NCI-H1436 (cell line): ENCODE measurements at places on chromosomes 5 and 9.
A peak's percentile ranks its signal among the peaks of the same experiment; 100 is the strongest.

DNA sequence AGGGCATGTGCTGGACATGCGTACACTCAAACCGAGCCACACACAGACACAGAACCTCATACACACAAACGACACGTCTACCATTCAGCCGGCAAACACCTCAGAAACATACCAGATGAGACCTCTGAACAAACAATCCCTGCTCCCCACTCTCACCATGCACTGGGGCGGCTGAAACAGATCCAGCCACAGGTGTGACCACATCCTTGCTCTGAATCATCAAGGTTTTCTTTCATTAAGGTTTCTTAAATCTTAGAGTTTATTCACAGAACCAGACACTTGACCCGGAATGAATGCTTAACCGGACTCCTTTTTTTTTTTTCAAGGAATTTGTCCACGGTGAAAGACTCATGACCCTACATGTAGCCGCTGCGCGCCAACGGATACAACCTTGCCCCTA lies 26.2 kb downstream of the TERT start:
- DNase-seq = no peak

GRCh38 chr5:133361922-133362321 lies 250.4 kb downstream of the FSTL4 start:
- DNase-seq = no peak

DNA sequence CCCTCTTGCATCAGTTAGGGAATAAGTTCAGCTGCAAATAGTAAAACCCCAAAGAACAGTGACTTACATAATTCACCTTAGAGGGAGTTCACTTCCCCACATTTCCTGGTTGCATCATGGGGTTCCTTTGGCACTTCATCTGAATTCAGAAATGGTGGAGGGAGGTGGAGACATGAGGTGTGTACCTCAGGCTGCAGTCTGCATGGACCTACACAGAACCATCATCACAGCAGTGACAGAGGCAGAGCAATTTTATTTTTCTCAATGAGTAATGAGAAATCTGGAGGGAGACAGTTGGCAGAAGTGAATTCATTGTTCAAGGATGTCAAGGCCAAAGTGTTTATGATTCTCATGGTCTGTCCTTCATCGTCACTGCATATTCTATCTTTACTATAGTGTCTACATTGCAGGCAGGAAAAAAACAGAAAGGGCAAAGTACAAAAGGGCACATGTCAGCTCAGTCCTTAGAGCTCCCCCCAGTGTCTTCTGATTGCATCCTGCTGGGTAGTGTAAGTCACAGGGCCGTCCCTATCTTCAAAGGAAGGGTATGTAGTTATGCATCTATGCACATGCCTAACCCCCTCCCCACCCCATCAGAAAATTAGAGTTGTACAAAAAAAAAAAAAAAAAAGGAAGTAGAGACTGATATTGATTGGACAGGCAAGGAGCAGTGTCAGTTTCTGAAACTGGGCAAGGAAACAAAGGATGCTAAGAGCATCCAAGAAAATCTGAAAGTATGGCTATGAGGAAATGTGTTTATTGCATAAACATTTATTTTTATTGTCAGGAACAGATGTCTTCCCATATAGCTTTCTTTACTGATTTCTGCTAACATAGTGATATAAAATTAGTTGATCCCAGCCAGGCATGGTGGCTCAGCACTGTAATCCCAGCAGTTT lies 132.7 kb upstream of the APC start:
- DNase-seq = peak; percentile 5

GRCh38 chr9:91433180-91433579 lies 9.5 kb upstream of the NFIL3 start:
- DNase-seq = peak; percentile 18

DNA sequence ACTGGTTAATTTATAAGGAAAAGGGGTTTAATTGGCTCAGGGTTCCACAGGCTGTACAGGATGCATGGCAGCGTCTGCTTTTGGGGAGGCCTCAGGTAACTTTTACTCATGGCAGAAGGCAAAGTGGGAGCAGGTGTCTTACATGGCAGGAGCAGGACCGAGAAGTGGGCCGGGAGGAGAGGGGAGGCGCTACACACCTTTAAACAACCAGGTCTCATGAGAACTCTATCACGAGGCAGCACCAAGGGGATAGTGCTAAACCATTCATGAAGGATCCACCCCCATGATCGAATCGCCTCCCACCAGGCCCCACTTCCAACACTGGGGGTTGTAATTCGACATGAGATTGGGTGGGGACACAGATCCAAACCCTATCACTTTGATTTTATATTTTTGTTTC lies 21.7 kb downstream of the TMEM171 start:
- no peak for DNase-seq

GRCh38 chr9:84001621-84002020 lies 21.0 kb downstream of the RMI1 start:
- DNase-seq = no peak

DNA sequence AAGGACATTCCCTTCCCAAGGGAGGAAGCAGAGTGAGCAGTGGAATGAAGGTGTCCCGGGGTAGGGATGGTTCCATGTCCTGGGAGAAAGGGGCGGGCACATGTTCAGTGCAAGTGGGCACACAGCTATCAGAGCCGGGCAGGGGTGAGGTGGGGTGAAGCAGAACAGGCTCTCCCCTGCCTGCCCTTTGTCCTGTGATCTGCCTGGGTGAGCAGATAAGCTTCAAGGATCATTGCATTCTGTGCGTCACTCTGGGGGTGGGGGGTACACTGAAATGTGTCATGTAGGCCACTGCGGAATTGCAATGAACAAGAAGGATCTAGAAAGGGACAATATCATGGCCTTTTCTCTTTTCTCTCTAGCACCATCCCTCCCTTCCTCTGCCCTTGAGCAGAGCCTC lies 61.7 kb upstream of the SHB start:
- no peak for DNase-seq

GRCh38 chr9:133004091-133004998 lies 25.9 kb downstream of the GFI1B start:
- DNase-seq = no peak

- no peak for DNase-seq
Observed at GRCh38 chr5:174155706-174156105, 110.2 kb downstream of the NSG2 start.

DNA sequence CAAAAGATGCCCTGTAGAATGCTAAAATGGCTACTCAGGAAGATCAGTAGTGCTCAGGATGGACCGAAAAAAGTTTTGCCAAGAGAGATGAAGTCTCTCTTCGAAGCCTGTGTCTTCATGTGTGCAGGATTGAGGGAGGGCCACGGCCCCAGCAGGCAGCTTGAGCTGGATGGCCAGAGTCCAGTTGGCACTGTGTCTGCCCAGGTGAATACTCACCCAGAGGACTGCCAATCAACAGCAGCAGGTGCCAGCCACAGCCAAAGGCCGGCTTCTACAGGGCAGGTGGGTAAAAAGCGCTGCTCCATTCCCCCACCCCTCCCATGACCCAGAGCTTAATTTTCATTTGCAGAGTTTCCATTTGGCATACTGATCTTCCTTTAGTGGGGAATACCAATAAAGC lies 287.9 kb upstream of the ZNF608 start:
- DNase-seq = no peak

GRCh38 chr5:137156180-137156579 lies 342.9 kb downstream of the SPOCK1 start:
- DNase-seq = no peak

DNA sequence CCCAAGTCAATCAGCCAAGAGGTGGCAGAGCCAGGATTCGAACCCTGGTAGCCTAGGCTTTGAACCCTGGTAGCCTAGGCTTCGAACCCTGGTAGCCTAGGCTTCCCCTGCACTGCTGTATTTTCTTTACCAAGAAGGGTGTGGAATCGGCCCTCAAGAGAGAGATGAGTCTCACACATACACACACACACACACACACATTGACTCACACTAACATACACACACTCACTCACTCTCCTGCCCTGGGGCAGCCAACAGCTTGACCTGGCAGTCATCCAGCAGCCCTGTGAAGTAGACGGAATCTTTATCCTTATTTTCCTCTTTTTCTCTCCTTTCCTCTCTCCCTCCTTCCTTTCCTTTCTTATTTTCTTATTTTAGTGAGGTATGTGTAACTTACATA lies 55.4 kb upstream of the RPL26L1 start:
- DNase-seq = no peak

GRCh38 chr9:115625251-115625650 lies 507.3 kb upstream of the TNC start:
- DNase-seq = no peak

DNA sequence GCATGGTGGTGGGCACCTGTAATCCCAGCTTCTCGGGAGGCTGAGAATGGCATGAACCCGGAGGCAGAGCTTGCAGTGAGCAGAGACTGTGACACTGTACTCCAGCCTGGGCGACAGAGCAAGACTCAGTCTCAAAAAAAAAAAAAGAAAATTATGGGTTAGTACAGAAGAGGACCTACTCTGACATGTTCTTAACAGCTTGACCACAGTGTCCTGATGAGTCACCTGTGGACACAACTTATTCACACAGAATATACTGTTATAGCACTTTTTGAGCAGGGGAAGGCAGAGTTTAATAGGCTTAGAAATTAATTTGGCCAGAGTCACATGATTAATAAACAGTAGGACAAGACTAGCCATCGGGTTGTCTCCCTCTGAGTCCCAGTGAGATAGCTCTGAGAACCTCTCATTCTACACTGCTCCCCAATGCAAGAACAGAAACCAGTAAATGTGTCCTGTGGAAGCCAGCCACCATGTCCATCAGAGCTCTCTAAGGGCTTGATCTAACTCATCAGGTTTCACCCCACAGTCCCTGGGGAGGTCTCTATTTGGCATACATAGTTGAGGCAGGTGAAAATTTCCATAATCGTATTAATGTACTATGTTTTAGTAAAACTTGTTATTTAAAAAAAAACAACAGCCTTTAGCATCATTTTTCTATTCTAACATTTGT lies 1077.9 kb upstream of the C9orf72 start:
- no peak for DNase-seq

DNA sequence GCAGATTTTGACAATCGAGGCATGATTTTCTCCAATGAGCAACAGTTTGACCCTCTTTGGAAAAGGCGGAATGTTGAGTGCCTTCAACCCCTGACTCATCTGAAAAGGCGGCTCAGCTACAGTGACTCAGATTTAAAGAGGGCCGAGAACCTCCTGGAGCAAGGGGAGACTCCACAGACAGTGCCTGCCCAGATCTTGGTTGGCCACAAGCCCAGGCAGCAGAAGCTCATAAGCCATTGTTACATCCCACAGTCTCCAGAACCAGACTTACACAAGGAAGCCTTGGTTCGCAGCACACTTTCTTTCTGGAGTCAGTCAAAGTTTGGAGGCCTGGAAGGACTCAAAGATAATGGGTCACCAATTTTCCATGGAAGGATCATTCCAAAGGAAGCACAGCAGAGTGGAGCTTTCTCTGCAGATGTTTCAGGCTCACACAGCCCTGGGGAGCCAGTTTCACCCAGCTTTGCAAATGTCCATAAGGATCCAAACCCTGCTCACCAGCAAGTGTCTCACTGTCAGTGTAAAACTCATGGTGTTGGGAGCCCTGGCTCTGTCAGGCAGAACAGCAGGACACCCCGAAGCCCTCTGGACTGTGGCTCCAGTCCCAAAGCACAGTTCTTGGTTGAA lies 13.6 kb downstream of the PTPDC1 start:
- no peak for DNase-seq

DNA sequence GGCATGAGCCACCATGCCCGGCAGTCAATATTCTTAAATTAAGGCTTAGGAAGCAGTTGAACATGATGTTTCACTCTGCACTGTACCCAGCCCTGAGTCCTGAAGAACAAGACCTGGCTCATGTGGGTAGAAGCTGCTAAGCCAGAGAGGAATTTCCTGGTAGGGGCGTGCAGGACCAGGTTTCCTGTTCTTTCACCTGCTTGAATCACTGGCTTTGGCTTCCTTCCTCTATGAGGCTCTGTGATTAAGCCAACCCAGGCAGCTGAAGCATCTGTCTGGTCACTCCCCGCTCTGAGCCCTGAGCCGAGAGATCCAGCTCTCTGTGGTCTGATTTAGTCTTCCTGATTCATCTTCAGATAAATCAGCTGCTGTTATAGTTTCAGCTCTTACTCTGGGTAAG lies 29.1 kb downstream of the CFAP77 start:
- DNase-seq = no peak

DNA sequence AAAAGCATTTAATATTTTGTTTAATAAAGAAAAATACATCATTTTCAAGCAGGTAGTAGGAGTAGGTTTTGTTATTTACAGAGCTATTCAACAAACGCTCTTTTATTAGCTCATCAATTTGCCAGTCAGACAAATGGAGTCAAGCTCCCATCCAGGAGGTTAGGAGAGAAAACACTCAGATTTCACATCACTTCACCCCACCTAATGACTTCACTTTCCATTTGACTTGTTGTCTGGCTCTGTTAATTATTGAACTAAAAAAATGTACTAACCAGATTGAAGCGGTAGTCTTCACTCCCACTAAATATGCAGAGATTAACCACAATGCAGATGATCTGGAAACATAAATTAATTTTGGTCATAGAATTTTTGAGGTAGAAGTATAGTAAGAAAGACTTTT lies 193.6 kb upstream of the VCAN start:
- no peak for DNase-seq

GRCh38 chr9:17623965-17624364 lies 45.1 kb downstream of the SH3GL2 start:
- DNase-seq = no peak

DNA sequence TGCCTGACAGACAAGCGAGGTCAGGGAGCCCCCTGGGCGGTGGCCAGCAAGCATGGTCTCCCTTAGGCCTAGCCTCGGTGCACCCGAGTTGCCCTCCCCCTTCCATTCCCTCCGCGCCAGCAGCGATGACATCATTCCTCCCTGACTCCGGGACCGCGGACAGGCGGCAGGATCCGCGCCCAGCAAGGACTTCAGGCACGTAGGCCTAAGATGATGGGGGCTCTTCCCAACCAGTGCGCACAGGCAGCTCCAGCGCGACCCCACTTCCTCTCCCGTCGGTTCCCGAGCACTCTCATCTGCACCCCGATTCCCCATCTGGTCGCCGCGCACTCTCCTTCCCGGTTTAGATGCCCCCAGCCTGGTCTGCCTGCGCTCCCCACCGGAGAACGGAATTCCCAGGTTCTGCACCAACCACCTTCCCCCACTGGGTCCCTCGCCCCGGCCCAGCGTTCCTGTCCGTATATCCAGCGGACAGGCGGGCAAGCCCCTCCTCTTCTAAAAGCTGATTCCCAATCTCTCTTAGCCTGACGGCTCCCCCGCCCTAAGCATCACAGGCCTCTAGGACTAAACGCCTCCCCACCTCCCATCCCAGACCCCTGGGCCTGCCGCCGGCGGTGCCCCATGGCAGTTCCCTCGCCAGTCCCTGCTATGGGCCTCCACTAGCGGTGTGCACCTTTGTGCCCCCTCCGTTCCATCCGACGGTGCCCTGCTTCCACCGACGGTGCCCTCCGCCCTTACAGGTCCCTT lies 931 bp downstream of the FAM219A start:
- DNase-seq = peak; percentile 32
